ENCODE measurements at places on chromosomes 2 and 18.

- DNase-seq = no peak
These were observed 12.7 kb downstream of the TTC39C start for GRCh38 chr18:24027156-24027827.

GRCh38 chr2:7073901-7074300 lies 156.7 kb downstream of the RNF144A start:
- no peak for DNase-seq

DNA sequence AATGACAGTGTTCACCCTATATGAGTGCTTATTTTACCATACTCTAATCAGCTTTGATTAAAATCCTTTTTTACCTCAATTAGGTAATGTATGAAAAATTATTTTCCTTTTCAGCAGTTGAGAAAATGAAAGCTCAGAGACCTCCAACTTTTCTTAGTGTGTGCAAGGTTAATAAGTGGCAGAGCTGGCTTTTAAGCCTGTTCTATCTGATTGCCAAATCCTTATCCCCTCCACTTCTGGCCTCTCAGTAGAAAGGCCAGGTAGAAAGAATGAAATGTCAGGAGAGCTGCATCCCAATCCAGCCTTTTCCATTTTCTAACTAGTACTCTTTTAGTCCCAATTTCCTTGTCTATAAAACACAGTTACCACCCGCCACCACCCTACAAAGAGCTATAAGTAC lies 67.6 kb upstream of the LCLAT1 start:
- no peak for DNase-seq

DNA sequence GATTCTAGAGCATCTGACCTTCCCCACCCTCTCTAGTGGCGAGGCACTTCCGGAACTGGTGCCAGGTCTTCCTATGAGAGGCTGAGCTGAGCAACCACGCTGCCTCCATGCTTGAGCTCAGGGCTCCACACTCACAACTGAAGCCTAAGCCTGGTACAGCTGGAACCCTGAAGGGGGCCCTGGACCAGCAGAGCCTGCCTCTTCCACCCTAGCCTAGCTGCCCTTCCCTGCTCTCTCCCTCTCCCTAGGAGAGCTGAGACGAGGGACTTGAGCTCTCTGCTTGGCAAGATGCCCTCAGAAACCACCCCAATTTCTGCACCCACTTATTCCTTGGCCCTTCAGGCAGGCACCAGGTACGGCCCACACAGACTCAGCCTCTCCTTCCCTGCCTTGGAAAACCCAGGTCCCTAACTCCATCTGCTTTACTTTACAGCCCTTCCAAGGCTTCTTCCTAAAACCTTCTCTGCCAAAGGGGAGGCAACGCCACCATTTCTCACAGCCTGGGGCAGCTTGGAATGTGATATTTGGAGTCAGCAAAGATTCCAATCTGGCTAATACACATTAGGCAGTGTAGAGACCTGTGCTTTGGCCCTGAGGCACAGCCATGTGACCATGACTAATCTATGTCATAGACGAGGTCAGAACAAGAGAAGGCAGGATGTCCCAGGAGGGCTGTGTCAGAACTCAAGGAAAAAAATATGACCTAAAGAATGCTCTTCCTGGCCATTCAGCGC lies 18.8 kb downstream of the COX7A2L start:
- no peak for DNase-seq

- no peak for DNase-seq
These were observed 182.2 kb upstream of the ATP5MC3 start for GRCh38 chr2:175363699-175364098.

DNA sequence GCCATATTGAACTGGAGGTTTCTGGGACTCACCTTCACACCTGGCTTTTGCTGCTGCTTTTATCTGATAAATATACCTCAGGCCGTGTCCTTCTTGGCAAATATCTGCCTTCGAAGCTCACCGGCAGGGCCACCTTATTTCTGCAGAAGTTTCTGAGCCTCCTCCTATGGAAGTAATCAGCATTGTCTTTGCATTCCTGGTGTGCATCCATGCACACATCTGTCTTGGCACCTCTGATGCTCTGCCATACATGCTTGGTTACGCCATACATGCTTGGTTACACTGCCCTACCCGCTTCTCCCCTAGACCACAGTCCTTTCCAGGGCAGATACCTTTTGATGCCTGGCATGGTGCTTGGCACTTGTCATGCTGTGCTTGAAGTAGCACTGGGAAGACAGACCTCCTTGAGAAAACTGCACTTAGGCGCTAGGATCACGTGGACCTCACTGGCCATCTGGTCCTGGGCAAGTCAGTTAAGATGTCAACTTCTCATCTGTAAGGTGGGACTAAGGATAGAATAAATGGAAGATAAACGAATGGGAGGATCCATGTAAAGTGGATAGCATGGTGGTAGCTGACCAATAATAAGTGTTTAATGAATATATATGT lies 66.8 kb downstream of the ZNF236 start:
- DNase-seq = no peak

Measured in CD4-positive, alpha-beta T cell treated with Interleukin-4 for 4 hours (primary cell).